ENCODE measurements at places on chromosomes 2 and 18.

DNA sequence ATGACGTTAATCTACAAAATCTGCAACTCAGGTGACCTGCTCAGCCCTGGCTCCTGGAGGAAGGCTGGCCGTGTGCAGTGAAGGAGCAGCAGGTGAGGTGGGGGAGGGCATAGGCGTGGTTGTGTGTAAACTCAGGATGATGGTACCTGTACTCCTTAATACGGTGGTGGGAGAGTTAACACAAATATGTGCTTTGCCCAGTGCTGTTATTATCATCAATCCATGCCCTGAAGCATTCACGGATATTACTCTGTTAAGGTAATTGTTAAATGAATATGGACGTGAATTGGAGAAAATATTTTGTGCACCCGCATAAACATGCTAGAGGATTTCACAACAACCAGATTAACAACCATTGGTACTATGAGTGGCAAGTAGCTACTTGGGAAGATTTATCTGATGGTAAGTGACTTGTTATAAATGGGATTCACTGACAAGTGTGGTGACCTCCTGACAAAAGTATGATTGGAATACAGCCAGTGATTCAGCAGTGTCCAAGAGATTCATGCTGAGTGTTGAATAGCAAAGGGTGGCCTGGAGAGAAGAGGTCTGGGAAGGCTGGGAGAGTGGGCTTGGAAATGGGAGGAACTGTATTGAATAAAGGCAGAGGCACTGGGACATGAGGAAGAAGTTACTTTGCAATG is 194.1 kb downstream of the TPGS2 start:
- no peak for DNase-seq

DNA sequence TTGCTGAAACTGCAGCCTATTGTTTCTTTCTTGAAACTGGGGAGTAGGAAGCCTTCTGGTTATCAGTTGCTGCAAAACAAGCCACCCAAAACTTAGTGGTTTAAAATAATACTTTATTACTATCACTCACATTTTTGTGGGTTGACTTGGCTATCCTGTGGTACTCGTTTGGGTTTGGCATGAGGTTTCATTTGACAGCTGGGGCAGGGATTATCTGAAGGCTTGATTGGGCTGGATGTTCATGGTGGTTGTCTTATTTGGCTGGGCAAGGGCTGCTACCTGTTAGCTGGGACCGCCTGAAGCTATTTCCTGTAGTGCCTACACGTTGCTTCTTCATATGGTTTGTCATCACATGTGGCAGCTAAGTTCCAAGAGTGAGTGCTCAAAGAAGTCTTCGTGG is 122.3 kb downstream of the PLCL1 start:
- no peak for DNase-seq

DNA sequence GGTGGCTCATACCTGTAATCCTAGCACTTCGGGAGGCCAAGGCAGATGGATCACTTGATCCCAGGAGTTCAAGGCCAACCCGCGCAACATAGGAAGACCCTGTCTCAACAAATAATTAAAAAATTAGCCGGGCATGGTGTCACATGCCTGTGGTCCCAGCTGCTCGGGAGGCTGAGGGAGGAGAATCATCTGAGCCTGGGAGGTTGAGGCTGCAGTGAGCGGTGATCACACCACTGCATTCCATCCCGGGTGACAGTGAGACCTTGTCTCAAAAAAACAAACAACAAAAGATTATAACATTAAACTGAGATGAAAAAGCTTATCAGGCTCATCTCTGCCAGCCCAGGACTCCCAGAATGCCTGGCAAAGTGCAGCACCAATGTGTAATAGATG is 50.5 kb downstream of the PAPOLG start:
- no peak for DNase-seq

DNA sequence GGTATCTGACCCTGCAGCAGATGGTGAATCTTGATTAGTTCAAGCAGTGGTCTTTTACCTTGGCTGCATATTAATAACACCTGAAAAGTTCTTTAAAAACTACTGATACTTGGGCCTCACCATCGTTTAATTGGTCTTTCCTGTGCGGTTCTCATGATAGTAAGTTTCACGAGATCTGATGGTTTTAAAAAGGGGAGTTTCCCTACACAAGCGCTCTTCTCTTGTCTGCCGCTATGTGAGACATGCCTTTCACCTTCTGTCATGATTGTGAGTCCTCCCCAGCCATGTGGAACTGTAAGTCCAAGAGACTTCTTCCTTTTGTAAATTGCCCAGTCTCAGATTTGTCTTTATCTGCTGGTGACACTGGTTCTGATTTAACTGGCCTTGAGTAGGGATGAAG is 102.3 kb downstream of the LYPD1 start:
- DNase-seq, result no peak

GRCh38 chr2:177265824-177266817 is 1.6 kb upstream of the NFE2L2 start:
- no peak for DNase-seq

- no peak for DNase-seq
These were observed 186.6 kb downstream of the NRP2 start for GRCh38 chr2:205868773-205869333.

DNA sequence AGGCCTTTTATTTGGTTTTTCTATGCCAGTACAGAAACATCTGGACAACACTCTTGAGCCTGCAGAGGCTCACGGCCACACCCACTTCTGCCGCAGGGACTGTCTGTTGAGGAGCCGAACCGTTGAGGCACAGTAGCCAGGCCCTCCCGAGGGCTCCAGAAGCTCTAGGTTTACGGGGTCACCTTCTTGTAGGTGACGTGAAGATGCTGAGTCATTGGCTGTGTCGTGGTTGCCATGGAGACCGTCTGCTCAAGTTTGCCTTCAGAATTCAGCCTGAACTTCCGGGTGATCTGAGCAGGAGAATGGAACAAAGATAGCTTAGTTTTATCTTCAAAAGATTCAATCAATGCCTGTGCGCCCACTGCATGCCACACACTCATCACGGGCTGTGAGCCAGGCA is 25.9 kb downstream of the BOK start:
- DNase-seq, result no peak

- DNase-seq, result no peak
These were observed 802.1 kb upstream of the FAM98A start for GRCh38 chr2:34401186-34401585.

- no peak for DNase-seq
These were observed 141.9 kb downstream of the RHBDD1 start for GRCh38 chr2:226977775-226978190.

DNA sequence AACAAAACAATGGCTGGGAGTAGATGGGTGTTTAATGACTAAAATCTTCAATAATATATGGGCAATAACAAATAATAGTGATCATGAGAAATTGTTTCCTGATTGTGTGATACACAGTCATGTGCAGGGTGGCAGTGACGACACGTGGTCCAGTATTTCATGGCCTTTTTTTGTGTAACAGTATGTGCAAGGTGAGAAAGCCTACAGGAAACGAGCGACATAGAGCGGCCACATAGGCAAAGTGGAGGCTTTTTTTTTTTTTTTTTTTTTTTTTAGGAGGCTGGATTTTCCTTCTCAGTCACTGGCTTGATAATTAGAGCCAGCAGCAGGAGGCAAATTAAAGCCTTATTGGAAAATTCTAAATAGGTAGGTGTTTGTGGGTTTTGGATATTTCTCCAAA is 123.7 kb downstream of the MYO3B start:
- DNase-seq, result no peak

- peak; percentile 54 for DNase-seq
These were observed 30.5 kb downstream of the B3GNT7 start for GRCh38 chr2:231425811-231426703.

- no peak for DNase-seq
These were observed 242.1 kb upstream of the HS6ST1 start for GRCh38 chr2:128560718-128561117.

DNA sequence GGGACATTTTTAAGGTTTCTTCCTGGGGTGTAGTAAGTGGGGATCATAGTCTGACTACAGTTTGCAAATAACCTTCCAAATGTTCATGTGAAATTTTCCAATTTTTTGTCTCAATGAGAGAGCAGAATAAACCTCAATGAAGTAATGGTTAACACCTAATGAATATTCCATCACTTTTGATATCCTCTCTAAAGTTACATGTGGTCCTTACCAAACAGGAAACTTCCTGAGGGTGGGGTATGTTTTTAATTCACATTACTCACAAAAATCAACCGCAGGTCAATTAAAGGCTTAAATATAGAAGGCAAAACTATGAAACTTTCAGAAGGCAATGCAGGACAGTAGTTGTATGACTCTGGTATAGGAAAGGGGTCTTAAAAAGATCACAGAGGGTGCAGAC is 13.2 kb downstream of the ZNF407 start:
- DNase-seq, result no peak

DNA sequence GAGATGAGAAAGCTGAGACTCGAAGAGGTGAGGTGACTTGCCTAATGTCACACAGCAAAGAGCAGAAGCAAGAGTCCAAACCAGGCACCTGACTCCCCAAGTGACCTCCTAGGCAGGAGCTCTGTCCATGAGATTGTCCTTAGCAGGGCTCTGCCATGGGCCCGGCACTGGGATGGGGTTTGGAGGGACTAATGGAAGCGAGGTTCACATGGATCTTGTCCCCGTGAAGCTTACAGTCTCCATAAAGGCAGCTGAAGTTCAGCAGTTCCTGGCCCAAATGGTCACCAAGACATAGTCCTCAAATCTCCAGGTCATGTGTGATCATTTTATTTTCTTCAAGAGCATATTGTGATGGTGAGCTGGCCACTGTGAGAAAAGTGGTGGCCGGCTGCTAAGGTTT is 57.0 kb upstream of the AFF3 start:
- DNase-seq, result no peak

DNA sequence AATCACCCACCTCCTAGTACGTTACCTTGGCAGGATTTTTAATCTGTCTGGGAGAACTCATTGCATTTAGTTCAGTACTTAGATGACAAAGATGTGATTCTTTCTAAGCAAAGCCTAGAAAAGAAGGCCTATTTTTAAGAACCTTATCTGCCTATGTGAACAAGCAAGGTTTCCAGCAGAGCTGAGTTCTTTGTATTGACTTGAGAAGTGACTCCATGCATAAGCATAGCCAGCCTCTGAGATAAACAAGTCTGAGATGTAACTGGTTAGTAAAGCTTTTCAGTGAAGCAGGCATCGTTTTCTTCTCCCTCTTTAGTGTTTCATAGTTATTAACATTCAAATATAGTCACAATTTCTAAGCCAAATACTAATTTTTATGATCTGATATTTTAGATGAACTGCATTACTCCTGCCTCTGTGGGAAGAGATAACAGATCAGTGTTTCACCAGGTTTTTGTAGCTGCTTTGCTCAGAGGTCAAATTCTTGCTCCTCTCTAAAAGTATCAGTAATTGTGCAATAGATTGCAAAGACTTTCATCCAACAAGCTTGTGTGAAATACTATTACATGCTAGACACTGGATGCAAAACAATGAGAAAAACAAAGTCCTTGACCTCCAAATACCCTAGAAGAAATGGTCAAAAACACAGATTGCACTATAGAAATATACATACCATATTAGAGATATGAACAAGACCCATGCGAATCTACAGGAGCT is 107.8 kb downstream of the MBD2 start:
- no peak for DNase-seq

- DNase-seq, result no peak
These were observed 108.0 kb upstream of the HAAO start for GRCh38 chr2:42900289-42900891.

- no peak for DNase-seq
These were observed 55.0 kb downstream of the COL6A3 start for GRCh38 chr2:237358721-237359517.

DNA sequence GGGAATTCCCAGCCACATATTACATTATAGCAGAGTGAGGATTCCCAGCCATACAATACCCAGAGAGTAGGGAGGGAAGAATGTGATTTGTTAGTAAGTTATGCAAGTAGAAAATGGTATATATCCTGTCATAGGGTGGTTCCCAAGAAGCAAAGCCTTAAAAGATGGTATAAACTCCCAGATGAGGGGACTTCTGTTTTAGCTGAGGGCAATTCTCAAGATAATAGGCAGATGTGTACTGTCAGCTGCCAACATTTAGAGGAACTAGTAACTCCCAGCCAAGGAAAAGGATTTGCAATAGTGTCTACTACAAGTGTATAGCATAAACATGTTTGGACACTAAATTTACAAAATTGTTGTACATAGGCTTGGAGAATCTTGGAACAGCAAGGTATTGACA is 86.5 kb downstream of the XDH start:
- no peak for DNase-seq

- no peak for DNase-seq
These were observed 94.3 kb downstream of the RNF144A start for GRCh38 chr2:7011356-7012083.

- no peak for DNase-seq
These were observed 341.7 kb downstream of the PTPRM start for GRCh38 chr18:7908681-7909299.

Measured in stimulated activated CD8-positive, alpha-beta memory T cell treated with anti-CD3 and anti-CD28 coated beads, Interleukin-7, amount 100 ng/mL, for 1 hour (primary cell).